ENCODE measurements at places on chromosomes 1 and 21.

- no peak for DNase-seq
Observed at GRCh38 chr1:233393926-233394680, 66.6 kb downstream of the MAP3K21 start.

DNA sequence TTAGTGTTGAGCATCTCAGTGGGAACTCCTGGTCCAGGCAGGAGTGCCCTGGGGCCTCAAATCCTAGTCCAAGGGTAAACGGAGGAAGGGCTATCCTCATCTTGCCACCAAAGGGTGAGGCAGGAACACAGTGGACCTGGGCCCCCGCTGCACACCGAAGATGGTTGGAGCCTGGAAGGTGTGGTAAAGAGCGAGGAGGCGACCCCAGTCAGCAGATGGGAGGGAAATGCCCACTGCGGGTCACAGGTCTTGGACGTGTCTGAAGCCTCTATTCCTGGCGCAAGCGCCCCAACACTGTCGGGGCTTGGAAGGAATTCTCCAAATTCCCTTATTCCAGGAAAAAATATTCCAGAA lies 38.5 kb upstream of the SYNC start:
- no peak for DNase-seq

DNA sequence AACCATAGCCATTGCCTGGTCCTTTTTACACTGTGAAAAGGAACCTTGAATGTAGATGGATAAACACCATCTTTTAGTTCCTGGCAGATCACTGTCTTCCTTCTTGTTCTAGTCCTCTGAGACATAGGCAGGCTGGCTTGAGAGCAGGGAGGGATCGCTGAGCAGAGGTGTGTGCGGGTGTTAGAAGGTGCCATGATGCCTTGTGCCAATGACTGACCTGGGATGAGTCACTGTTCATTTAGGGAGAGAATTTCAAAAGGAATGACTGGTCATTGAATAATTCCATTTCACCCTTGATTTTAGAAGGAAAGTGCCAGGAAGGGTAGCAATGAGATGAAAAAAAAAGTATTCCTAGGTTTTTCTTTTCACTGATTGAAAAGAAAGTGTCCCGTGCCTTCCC lies 383.9 kb downstream of the KIF26B start:
- no peak for DNase-seq

GRCh38 chr21:24163539-24163938 lies 1443.7 kb downstream of the MRPL39 start:
- no peak for DNase-seq

Data from stimulated activated CD8-positive, alpha-beta memory T cell treated with anti-CD3 and anti-CD28 coated beads, Interleukin-2, amount 100 ng/mL, for 1 hour (primary cell).